ENCODE measurements at places on chromosomes 1 and 21.
A peak's percentile ranks its signal among the peaks of the same experiment; 100 is the strongest.

GRCh38 chr1:222045236-222045635, 303.3 kb upstream of the DUSP10 start:
- no peaks in the 10 kb centered on the region for H3K27me3 ChIP-seq
- no peaks in the 10 kb centered on the region for H3K4me1 ChIP-seq
- no peak overlapping the region for H3K4me3 ChIP-seq
- DNase-seq: no peak
- H3K27ac ChIP-seq: no peak overlapping the region

DNA sequence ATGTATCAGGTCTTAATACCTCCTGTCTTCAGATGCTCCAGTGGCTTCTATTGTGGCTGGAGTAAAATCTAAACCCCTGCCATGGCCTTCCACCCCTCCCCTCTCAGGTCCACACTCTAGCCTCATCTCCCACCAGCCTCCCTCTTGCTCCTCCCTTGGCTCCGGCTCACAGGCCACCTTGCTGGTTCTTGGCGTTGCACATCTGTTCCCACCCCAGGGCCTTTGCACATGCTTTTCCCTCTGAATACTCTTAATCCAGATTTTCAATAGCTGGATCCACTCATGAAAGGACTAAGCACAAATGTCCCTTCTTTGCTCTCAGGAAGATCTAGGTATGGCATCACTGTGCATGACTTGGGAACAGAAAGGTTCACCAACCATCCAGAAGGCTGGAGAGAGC, 415.4 kb upstream of the VAMP3 start:
- no peaks in the 10 kb centered on the region for H3K4me1 ChIP-seq
- H3K4me3 ChIP-seq: no peak overlapping the region
- H3K27me3 ChIP-seq: no peaks in the 10 kb centered on the region

DNA sequence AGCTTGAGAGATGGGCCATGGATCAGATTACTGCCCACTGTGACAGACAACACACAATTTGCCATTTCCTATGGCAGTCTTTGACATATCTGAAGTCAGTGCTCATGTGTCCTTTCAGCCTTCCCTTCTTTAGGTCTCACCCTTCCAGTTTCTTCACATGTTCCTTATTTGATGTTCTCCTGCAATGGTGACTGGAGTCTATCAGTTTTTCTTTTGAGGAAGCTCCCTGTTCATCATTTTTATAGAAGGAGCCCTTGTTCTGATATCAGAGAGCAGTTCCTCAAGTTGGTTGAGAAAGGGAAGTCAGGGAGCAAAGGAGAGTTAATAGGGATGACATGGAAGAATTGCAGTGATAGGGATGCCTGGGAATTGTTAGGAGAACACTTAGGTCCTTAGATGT, 42.2 kb downstream of the DISC1 start:
- no peak overlapping the region for H3K27ac ChIP-seq
- peaks cover 30% of the 10 kb centered on the region for H3K36me3 ChIP-seq
- no peaks in the 10 kb centered on the region for H3K4me1 ChIP-seq
- H3K4me3 ChIP-seq: no peak overlapping the region

DNA sequence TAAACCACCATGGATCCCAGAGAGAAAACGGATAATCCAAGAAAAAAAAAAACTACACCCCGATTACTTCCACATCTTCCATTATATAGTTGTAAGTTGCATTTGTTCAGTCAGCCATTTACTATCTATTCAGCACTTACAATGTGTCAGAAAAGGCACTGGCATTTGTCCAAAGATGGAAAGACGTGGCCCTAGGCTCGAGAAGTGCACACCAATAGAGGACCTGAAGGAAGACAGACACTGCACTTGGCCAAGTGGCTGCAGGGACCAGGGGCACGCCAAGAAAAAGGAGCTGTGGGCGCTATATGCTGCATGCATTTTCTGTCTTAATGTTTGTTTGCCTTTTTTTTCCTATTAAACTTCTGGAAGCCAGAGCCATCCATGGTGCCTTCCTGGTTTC, 45.2 kb upstream of the LYST start:
- no peaks in the 10 kb centered on the region for H3K27me3 ChIP-seq
- H3K4me3 ChIP-seq: no peak overlapping the region
- no peak overlapping the region for H3K27ac ChIP-seq
- DNase-seq: no peak

GRCh38 chr1:61591351-61591750, 133.6 kb downstream of the TM2D1 start:
- no peak for DNase-seq
- no peaks in the 10 kb centered on the region for H3K4me1 ChIP-seq
- H3K27ac ChIP-seq: no peak overlapping the region
- H3K36me3 ChIP-seq: no peaks in the 10 kb centered on the region
- no peak overlapping the region for H3K4me3 ChIP-seq

DNA sequence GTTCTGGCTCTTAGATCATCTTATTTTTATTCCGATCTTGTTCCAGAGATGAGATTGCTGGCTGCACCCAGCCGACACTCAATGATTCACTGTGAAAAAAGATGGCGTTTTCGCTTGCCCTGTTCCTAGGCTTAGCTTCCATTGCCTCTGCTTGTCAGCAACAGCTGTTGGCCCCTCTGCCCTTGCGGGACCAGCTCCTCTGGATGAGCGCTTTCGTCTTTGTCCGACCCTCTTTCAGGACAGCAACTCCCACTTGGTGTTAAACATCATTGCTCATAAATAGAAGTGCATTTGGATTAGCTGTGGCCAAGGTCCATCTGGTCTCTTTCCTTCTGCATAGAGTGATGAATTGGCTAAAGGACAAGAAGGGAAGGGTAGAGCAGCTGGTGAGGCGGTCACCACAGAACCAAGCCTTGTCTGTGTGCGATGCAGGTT, 43.5 kb upstream of the SCCPDH start:
- H3K27me3 ChIP-seq: no peaks in the 10 kb centered on the region
- no peak overlapping the region for H3K4me3 ChIP-seq
- H3K36me3 ChIP-seq: no peaks in the 10 kb centered on the region
- no peak overlapping the region for H3K27ac ChIP-seq
- no peak for DNase-seq

DNA sequence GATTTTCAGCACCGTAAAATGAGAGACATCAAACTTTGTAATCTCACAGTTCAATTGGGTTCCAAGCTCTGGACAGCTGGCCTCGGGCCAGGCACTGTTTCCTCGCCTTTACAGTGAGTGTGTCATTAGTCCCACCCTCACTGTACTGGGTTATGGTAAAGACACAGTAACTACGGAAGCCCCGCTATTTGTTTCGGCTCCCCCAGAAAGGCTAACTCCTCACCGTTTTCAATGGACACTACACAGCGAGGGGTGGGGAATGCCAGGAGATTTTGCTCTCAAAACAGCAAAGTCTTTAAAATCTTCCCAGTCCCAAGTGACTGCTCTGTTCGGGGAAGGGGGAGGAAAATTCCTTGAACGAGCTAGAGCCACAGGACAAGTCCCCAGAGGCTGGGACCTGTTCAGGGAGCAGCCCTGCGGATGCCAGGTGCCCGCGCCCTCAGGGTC, 757 bp upstream of the SPSB1 start:
- H3K4me1 ChIP-seq: peaks cover 15% of the 10 kb centered on the region
- H3K27me3 ChIP-seq: no peaks in the 10 kb centered on the region
- H3K4me3 ChIP-seq: peak overlapping the region; percentile 55
- H3K27ac ChIP-seq: no peak overlapping the region
- DNase-seq: no peak

GRCh38 chr1:7991504-7992440, 30.3 kb downstream of the PARK7 start:
- DNase-seq: no peak
- H3K27me3 ChIP-seq: no peaks in the 10 kb centered on the region
- H3K27ac ChIP-seq: no peak overlapping the region

- H3K36me3 ChIP-seq: peaks cover 42% of the 10 kb centered on the region
- H3K27ac ChIP-seq: peak overlapping the region; percentile 6
- no peak for DNase-seq
- H3K4me3 ChIP-seq: no peak overlapping the region
- no peaks in the 10 kb centered on the region for H3K27me3 ChIP-seq
- peaks cover 21% of the 10 kb centered on the region for H3K4me1 ChIP-seq
Measured at GRCh38 chr1:220099826-220100225, 5.9 kb downstream of the IARS2 start.

DNA sequence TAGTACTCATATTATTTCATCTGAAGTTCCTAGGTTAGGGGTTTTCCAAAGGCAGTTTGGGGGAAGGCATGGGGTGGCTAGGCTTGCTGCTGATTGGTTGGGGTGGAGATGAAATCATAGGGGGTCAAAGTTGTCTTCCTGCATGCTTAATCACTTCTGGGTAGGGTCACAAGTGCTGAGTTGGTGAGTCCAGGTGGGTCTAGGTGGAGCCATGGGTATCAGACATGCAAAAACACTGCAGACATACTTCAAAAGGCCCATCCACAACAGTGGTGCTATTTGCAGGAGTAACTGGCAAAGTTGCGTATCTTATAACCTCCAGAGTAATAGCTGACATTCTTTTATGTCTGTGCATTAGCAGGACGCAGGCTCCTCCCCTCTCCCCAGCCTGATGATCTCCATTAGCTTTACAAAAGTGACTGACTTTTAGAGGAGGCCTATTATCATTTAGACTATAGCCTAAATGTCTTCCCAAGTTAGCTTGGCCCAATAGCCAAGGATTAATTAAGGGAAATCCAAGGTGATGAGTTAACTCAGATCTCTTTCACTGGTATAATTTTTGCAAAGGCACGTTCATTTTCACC, 374.4 kb upstream of the PRMT6 start:
- H3K4me1 ChIP-seq: no peaks in the 10 kb centered on the region
- no peak for DNase-seq
- H3K27ac ChIP-seq: no peak overlapping the region
- H3K27me3 ChIP-seq: no peaks in the 10 kb centered on the region
- H3K36me3 ChIP-seq: no peaks in the 10 kb centered on the region

GRCh38 chr1:34973326-34973725, 11.8 kb downstream of the TMEM35B start:
- H3K27me3 ChIP-seq: peaks cover 2% of the 10 kb centered on the region
- DNase-seq: no peak
- H3K36me3 ChIP-seq: peaks cover 12% of the 10 kb centered on the region

- DNase-seq: no peak
- no peaks in the 10 kb centered on the region for H3K36me3 ChIP-seq
- no peak overlapping the region for H3K4me3 ChIP-seq
- peaks cover 8% of the 10 kb centered on the region for H3K4me1 ChIP-seq
- no peak overlapping the region for H3K27ac ChIP-seq
Measured at GRCh38 chr1:39110325-39110851, 84.2 kb downstream of the NDUFS5 start.

DNA sequence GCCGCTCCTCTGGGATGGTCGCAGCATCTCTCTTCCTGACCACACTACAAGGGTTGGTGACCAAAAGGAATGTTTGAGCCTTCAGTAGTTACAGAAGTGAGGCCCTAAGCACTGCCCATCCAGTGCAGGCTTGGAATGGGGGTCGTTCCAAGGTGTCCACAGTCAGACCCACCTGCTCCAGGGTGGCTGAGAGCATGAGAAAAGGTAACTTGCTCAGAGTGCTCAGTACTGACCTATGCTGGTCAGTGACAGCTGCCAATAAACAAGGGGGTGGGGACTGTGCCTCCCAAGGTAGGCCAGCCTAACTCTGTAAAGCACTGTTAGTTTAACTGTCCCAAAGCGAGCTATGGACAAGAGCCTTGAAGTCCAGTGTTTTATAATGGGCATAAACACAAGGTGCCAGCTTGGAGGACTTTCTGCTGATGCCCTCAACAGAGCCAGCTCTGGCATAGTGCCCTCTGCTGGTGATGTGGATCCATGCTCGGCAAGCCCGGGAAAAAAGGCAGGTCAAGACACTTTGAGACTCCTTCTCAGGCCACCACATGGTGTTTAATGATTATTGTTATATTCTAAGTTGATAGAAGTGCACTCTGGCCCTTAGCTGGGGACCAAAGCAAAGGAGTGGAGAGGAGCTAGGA, 78.1 kb upstream of the DNAH14 start:
- no peaks in the 10 kb centered on the region for H3K4me1 ChIP-seq
- H3K27me3 ChIP-seq: peaks cover 2% of the 10 kb centered on the region
- no peak overlapping the region for H3K27ac ChIP-seq
- H3K4me3 ChIP-seq: no peak overlapping the region
- no peaks in the 10 kb centered on the region for H3K36me3 ChIP-seq

All from activated CD4-positive, alpha-beta T cell treated with anti-CD3 and anti-CD28 coated beads, Interleukin-2, amount 10 ng/mL, durations not matched to agents 7 days and 5 days (primary cell).